ENCODE measurements at places on chromosomes 16 and 17.

DNA sequence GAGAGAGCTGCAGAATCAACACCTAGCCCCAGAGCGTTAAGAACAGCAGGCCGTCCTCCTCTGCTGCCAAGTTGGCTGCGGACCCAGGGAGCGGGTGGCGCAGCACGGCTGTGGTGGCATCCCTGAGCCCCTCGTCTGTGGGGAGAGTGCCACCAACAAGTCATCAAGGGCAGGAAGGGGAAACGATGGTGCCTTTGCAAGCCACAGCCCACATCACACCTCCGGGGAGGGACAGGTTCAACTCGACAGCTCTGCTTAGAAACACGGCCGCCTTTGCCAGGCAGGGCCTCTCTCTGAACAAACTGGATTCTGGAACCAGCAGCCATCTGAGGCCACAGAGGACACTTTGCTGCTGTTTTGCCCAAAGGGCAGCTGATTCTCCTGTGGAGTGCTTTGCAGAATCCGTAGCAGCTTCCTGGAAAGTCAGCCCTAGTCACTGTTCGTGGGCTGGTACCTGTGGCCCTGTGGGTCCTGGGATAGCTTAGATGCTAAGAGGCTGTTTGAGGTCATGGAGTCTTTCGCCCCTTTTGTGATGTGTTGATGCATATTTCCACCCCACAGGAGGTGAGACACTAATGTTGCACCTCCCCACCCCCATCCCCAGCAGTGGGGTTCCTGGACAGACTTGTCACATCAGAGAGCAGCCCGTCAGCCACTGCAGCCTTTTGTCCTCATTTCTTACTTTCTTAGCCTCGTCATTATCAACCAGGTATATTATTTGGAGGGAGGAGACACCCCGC, 270.6 kb downstream of the CPPED1 start:
- DNase-seq = peak; percentile 10

GRCh38 chr17:79595471-79595870, 15.4 kb downstream of the RBFOX3 start:
- DNase-seq = no peak

DNA sequence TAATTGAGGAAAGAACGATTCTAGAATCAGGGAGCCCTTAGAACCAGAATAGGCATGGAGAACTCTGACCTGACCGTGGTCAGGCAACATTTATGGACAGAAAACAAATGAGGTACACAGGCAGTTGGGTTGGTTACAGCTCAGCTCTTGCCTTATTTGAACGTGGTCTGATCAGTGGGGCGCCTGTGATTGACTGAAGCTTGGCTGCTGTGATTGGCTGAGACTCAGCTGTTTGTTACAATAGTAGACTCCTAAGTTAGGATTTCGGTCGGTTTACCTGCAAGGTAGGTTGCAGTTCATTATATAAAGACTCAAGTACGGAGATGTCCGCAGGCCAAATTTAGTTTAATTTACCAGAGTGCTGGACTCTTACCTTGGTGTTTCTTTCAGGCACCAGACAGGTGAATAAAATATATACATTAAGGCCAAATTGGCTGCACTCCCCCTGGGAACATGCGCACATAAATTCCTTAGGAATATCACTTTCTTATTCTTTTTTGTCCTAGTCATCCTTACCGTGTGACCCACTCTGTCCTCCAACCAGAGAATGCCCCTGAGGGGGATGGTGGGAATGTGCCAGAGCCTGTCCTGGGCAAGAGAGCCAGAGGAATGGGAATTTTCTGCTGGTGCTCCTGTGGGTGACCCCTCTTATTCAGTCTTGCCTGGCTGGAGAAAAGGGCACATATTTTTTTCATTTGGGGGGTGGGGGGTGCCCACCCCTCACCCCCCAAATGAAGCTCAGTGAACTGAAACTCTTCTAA, 7.5 kb upstream of the CSNK2A2 start:
- no peak for DNase-seq

GRCh38 chr17:52235516-52235915, 77.0 kb upstream of the CA10 start:
- no peak for DNase-seq

DNA sequence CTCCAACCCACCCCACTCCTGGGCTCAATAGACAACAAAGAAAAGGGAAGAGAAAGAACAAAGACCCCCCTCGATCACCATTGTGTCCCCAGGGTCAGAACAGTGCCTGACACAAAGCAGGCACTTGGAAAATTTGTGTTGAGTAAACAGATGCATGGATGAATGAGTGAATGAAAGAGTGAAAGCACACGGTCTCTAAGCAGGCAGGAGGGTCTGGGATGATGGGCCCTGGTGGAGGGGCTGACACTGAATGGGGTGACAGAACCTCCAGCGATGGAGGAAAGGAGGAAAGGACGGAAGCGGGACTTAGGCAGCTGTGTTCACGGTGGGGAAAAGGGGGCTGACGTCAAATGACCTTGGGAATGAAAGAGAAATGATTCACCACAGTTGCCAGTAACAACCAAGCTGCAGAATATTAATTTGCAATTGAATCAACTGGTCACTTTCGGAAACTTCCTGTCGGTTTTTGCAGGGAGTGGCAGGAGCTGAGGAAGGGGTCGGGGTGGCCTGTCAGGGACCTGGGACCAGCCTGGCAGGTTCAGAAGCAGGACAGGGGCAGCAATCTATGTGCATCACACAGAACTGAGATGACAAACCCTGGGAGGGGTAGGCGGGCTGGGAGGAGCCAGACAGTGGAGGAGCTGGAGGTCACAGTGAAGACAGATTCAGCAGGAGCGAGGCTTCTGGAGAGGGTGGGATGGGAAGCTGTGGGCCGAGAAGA, 6.7 kb upstream of the GAST start:
- DNase-seq = no peak

- DNase-seq = no peak
Measured at GRCh38 chr16:85395207-85395912, 217.8 kb upstream of the GSE1 start.

DNA sequence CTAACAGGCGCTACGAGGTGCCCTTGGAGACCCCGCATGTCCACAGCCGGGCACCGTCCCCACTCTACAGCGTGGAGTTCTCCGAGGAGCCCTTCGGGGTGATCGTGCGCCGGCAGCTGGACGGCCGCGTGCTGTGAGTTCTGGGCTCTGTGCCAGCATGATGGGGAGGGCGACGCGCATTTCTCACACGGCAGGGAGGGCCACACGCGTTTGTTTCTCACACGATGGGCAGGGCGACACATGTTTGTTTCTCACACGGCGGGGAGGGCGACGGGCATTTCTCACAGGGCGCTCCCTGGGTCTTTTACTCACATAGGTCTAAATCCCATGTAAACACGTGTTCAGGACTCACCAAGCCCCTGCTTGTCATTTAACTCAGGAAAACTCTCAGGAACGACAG, 4.4 kb downstream of the GAA start:
- DNase-seq = no peak

GRCh38 chr16:70390774-70391173, 44.1 kb downstream of the DDX19A start:
- no peak for DNase-seq

- no peak for DNase-seq
Measured at GRCh38 chr17:59830007-59830630, 62.6 kb downstream of the TUBD1 start.

DNA sequence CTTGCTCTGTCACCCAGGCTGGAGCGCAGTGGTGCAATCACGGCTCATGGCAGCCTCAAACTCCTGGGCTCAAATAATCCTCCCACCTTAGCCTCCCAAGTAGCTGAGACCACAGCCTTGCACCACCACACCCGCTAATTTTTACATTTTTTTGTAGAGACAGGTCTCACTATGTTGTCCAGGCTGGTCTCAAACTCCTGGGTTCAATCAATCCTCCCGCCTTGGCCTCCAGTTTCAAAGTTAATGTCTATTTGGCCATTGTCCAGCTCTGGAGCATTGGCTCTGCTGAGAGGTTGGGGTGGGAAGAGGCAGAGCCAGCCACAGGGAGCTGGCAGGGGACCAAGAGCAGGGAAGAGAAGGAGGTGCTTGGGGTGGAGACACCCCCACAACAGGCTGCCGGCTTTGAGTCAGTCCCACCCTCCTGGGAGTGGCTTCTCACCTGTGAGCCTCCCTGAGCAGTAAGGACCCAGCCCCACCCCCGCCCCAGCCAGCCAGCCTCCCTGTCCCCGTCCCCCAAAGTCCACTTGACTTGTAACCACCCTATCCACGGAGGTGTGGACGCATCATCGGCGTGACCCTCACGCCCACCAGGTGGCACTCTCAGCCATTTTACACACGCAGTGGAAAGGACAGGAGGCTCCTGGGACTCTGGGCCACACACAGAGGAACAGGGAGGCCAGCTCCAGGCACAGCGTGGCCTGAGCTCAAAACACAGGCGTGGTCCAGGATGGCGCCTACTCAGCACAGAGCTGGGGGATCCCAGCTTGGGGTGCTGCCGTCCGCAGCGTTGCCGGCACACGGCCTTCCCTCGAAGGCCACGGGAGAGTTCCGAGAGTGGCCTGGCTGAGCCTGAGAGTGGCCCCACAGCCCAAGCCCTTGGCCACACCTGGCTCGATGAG, 22.8 kb upstream of the PVALEF start:
- DNase-seq = peak; percentile 65
